Kasumi-1 (cell line): ENCODE measurements at places on chromosomes 1 and 21.

- no peak for DNase-seq
Observed at GRCh38 chr21:45950740-45951515, 30.6 kb upstream of the COL6A1 start.

GRCh38 chr1:213828867-213829266, 158.9 kb upstream of the PROX1 start:
- DNase-seq = no peak

- no peak for DNase-seq
Observed at GRCh38 chr1:210841926-210842625, 291.9 kb downstream of the KCNH1 start.

GRCh38 chr1:4658643-4659628, 4.5 kb downstream of the AJAP1 start:
- DNase-seq = no peak

DNA sequence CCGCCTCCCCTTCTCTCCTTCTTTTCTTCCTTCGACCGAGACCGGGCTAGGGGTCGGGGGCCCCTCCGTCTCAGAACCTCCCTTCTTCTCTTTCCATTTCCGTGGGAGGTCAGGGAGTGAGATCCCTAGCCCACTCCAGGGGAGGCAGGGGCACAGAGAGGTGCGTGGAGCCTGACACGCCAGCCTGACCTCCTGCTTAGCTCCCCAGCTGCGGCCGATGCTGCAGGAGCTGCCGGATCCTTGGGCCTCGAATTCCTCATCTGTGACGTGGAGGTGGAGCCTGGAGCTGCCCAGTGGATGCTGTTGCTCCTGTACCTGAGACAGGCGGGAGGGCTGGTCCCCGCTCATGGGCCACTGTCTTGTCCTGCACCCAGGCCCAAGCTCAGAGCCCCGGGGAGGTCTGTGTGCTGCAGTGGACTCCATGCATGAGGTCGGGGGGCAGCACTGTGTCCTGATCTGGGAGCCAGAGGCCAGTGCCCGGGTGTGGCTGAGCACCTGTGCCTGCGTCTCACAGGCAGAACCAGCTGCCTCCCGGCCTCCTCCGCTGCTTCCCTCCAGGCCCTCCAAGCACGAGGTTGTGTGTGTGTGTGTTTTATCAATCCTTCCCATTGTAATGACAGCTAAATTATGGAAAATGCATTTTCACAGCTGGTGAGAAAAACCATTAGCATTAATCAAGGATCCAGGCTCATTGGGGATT, 55.3 kb upstream of the TTC34 start:
- no peak for DNase-seq
